ENCODE measurements at places on chromosomes 3 and 15. TPM values are rescaled to one million over a fixed set of nuclear protein-coding genes. Genes with fewer than 3 reads are reported as not detected.
A peak's percentile ranks its signal among the peaks of the same experiment; 100 is the strongest.

DNA sequence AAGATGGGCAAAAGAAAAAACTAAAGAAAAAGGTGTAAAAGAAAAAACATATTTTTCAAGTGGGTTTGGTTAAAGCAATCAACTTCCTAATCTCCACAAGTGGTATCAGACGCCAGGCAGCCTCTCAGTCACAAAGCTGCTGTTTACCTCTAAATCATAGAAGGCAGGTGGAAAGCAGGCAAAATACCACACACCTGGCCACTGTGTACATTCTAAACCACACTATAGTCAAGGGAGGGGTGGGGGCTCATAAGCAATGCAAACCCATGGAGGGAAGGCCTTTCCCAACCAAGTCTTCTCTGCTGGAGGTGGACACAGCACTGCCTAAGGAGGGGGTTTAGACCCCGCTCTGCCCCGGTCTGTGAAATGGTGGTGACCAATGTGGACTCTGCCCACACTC is 50.4 kb downstream of the MCF2L2 start:
- no peak for DNase-seq

DNA sequence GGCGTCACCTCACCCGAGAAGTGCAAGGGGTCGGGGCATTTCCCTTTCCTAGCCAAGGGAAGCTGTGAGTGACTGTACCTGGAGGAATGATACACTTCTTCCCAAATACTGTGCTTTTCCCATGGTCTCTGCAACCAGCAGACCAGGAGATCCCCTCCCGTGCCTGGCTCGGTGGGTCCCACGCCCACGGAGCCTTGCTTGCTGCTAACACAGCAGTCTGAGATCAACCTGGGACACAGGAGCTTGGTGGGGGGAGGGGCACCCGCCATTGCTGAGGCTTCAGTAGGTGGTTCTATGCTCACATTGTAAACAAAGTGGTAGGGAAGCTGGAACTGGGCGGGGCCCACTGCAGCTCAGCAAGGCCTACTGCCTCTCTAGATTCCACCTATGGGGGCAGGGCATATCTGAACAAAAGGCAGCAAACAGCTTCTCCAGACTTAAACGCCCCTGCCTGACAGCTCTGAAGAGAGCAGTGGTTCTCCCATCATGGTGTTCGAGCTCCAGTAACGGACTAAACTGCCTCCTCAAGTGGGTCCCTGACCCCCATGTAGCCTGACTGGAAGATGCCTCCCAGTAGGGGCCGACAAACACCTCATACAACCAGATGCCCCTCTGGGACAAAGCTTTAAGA is 31.4 kb upstream of the ABHD5 start:
- no peak for DNase-seq

- DNase-seq = no peak
These were observed 59.9 kb downstream of the MESD start for GRCh38 chr15:80929689-80930088.

DNA sequence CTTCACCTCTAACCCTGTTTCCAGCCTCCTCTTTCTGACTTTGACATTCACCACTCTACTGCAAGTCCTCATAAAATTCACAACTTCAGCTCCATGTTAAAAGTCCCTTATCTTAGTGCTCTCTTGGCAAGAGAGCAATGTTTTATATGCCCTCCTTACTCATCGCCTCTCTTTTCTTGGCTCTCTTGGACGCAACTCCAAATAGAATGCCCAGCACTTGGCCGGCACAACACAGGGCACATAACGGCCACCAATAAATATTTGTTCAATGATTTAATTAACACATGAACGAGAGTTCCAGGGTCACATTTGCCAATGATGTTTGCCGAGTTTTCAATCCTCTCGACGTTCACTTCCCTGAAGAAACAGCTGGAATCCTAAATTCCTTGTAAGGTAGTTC is 401.4 kb downstream of the ROBO1 start:
- no peak for DNase-seq

Gene CPOX
- total RNA-seq = 33.2 TPM

DNA sequence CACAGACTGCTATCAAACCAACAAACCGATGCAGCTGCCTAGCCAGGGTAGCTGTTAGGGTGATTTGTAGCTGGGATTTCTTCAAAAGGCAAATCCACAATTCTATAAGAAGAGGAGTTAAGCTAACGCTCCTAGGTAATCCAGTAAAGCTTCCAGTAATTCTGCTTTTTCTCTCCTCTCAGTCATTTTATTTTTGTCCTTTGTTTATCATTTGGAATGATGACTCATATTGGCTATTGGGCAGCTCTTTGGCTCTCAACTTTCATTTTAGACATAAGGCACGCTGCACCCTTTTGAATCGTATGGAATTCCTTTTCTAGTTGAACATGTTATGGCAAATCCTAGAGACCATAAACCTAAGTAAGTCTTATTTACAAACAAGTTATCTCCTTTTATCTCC is 53.2 kb upstream of the PPARG start:
- peak; percentile 6 for DNase-seq

Gene ADGRG7
- not detected for total RNA-seq

DNA sequence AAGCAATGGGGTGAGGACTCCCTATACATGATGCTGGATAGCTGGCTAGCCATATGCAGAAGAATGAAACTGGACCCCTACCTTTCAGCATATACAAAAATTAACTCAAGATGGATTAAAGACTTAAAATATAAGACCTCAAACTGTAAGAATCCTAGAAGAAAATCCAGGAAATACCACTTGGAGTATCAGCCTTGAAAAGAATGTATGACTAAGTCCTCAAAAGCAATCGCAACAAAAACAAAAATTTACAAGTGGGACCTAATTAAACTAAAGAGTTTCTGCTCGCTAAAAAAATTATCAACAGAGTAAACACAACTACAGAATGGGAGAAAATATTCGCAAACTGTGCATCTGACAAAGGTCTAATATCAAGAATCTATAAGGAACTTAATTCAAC is 94.3 kb downstream of the XRN1 start:
- DNase-seq = peak; percentile 3

Gene CADM2
- total RNA-seq = not detected

GRCh38 chr3:89059211-89059925 is 48.1 kb upstream of the EPHA3 start:
- no peak for DNase-seq

DNA sequence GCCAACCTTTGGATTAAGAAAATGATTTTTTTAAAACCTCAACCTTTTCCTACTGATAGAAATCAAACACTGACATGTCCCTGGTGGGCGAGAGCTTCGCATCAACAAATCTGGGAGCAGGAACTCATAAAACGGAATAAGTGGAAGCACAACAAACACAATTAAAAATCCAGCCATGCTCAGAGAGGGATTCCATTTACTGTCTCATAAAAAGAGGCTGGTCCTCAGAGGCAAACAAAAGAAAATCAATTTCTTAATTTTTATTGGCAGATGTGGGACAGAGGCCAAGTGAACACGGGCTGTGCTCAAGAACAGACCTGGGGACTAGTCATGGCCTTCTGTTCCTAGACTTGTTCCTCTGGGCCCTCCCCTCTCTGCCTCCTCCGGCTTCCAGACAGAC is 214.5 kb downstream of the NTRK3 start:
- DNase-seq = no peak

Measured in dermis blood vessel endothelial cell (primary cell).